Stimulated activated CD8-positive, alpha-beta memory T cell treated with anti-CD3 and anti-CD28 coated beads, Interleukin-4, amount 100 ng/mL, for 1 hour (primary cell): ENCODE measurements at places on chromosomes 7 and 10.

- DNase-seq = no peak
Observed at GRCh38 chr7:31633894-31634494, 53.0 kb upstream of the PPP1R17 start.

DNA sequence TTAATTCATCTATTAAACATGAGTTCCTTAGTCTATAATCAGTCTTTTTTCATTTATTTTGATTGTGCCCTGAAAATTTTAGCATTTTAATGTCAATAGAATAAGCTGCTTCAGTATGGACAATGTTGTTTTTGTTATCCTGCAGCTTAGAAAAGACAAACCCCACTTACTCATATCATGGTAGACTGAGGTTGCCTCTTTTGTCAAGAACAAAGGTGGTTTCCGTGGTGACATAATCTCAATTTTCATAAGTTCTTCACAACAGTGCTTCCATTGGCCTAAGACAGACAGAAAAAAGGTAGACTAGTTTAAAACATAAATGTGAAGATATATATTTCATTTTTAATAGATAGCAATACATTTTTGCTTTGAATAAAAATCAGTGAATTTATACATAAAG, 69.1 kb downstream of the RTKN2 start:
- DNase-seq = no peak

- no peak for DNase-seq
Observed at GRCh38 chr10:106740-107139, 28.5 kb upstream of the ZMYND11 start.

GRCh38 chr7:106534271-106534846, 126.6 kb downstream of the CCDC71L start:
- DNase-seq = no peak

- no peak for DNase-seq
Observed at GRCh38 chr10:14904316-14904732, 25.7 kb downstream of the SUV39H2 start.

GRCh38 chr7:37277513-37277912, 171.2 kb downstream of the ELMO1 start:
- no peak for DNase-seq

DNA sequence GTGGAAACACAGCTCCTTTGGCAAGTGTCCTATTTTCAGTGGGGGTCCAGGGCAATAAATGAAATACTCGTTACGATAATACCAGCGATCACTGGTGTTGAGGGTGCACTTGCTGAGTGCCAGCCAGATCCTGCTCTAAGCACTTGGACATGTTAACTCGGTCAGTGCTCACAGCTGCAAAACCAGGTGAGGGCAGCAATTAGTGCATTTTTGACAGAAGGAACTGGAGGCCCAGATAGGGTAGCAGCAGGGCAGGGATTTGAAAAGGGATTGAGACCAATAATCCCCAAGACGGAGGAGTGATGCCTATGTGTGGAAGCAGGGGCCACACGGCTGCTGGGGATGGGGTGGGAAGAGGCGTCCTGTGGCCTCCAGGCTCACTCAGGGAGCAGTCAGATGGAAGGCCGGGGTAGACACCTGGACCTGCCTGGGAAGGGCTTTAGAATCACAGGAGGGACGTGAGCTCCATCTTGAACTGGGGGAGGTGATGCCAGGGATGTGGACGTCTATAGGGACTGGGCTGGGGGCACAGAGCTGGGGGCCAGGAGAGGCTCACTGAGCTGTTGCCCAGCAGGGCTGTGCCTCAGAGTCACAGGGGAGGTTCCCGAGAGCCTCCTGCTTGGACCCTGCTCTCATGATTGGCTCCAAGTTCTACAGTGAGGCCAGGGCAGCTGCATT, 14.3 kb downstream of the PTPRE start:
- no peak for DNase-seq

- no peak for DNase-seq
Observed at GRCh38 chr10:7130191-7130911, 280.5 kb downstream of the SFMBT2 start.

- DNase-seq = no peak
Observed at GRCh38 chr7:102992938-102993717, 80.3 kb downstream of the LRRC17 start.

GRCh38 chr10:3132036-3133025, 40.3 kb downstream of the PITRM1 start:
- no peak for DNase-seq

GRCh38 chr7:141649865-141650634, 51.9 kb downstream of the DENND11 start:
- DNase-seq = no peak

GRCh38 chr7:27177795-27178320, 3.7 kb upstream of the HOXA10 start:
- DNase-seq = no peak

GRCh38 chr10:60732807-60733516, 45.3 kb upstream of the CDK1 start:
- DNase-seq = no peak

GRCh38 chr7:80659120-80660055, 20.9 kb downstream of the CD36 start:
- DNase-seq = no peak

GRCh38 chr10:3805201-3805790, 20.3 kb upstream of the KLF6 start:
- DNase-seq = no peak

DNA sequence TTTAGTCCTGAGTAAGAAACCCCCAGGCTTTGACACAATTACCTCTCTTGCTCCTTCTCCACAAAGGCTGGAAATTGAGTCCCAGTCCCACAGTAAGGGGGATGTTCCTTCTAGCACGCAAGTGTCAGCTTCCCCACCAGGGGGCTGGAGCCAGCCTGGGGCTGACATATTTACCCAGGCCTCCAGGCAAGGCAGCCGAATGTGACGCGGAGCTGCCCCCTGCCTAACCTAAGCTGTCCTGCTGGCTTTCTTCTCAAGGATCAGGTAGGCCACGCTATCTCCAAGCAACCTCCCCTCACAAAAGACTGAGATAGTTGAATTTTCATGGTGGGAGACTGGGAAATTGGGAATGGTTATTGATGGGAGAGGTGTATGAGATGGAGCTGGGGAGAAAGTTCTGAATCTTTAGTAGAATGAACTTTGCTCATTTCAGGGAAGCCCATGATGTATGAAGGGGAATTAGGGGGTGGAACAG, 19.2 kb upstream of the BMPER start:
- no peak for DNase-seq

DNA sequence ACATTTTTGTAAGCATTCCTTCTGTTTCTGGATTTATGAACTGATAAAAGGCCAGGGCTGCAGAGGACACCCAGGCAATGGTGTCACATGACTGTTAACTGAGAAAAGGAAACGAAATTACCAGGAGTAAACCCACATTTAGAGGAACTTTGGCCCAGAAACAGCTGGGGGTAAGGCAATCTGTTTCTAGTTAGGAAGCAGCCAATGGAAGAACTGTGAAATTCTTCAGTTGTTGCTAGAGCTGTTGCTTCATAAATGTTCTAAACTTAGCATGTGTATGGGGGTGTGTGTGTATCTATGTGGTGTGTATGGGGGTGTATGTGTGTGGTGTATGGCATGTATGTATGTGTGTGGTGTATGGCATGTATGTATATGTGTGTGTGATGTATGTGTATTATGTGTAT, 11.8 kb upstream of the PDCD4 start:
- no peak for DNase-seq

DNA sequence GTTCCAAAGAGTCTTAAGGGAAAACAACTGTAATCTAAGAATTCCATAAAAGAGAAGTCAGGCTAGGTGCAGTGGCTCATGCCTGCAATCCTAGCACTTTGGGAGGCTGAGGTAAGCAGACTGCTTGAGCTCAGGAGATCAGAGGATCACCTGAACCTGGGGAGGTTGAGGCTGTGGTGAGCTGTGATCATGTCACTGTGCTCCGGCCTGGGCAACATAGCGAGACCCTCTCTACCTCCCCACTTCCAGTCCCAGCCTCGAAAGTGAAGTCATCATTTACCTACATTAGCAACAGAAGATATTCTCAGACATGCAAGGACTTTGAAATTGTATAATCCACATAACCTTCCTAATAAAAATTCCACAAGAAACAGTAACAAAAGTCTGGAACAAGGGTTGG, 129.8 kb upstream of the DNAJB12 start:
- DNase-seq = no peak

GRCh38 chr10:59688921-59689351, 20.7 kb downstream of the SLC16A9 start:
- no peak for DNase-seq

DNA sequence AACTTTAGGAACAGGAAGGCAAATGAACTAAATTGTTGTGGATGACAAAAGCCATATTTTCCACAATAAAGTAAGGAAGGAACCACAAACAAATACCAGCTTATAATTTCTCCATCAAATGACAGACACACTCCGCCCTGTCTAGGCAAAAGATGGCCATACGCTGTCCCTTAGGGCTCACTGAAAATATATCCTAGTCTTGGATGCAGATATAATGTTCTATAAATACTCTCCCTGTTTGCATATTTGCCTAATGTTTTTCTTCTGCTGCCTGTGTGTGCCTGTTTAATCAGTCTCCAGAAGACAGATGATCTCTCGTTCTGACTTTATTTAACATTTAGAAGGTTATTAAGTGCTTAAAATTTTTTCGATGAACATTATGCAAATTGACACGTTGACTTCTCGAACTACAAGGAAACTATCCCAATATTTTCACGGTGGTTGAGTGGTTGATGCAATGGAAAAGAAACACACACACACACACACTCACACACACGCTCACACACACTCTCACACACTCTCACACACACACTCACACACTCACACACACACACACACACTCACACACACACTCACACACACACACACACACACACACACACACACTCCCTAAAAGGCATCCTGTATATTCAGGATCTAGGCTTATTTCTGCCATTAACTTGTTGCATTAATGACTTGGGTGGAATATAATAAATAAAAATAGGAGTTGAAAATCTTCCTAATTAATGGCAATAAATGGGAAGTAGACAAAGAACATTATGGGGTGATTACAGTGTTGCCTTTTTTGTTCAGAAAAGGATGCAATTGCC, 297.1 kb downstream of the PRPF18 start:
- no peak for DNase-seq

DNA sequence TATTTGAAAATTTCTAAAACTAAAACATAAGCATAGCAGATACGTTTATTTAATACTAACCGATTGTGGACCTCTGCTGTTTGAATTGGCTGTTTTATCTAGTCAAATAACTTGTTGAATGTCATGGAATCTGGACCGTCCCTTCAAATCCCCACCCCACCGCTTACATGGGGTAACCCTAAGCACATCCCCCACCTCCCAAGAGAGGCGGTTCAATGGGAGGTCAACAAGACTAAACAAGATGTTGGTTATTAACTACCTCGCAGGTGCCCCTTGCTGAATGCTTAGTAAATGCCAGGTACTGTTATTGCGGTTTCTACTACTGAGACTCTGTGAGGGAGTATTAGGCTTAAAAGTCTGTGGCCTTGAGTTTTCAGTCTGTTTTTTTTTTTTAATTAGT, 70.9 kb downstream of the DAGLB start:
- no peak for DNase-seq

- DNase-seq = no peak
Observed at GRCh38 chr7:70237831-70238575, 639.7 kb downstream of the AUTS2 start.
